ENCODE measurements at places on chromosomes 7 and 10.

DNA sequence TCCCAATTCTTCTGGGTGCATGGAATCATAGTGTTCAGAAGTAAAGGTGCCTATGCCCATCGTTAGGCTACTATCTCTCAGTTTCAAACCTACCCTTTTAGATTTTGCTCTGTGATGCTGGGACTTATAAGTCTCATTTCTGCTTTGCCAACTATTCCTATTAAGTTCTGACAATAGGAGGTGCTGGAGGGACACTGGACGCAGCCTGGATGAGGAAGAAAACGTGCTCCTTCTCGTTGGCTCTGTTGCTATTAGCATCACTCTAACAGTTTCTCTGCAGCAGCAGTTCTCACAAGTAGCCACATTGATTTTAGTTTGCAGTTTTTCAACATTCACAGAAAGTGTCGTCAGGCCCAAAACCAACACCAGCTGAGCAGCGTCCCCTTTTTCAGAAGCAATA lies 72.4 kb downstream of the ABCC2 start:
- no peak overlapping the region for H3K27ac ChIP-seq
- peaks cover 5% of the 10 kb centered on the region for H3K36me3 ChIP-seq
- no peak for DNase-seq
- H3K4me3 ChIP-seq: no peak overlapping the region
- peaks cover 20% of the 10 kb centered on the region for H3K27me3 ChIP-seq
- peaks cover 3% of the 10 kb centered on the region for H3K4me1 ChIP-seq

DNA sequence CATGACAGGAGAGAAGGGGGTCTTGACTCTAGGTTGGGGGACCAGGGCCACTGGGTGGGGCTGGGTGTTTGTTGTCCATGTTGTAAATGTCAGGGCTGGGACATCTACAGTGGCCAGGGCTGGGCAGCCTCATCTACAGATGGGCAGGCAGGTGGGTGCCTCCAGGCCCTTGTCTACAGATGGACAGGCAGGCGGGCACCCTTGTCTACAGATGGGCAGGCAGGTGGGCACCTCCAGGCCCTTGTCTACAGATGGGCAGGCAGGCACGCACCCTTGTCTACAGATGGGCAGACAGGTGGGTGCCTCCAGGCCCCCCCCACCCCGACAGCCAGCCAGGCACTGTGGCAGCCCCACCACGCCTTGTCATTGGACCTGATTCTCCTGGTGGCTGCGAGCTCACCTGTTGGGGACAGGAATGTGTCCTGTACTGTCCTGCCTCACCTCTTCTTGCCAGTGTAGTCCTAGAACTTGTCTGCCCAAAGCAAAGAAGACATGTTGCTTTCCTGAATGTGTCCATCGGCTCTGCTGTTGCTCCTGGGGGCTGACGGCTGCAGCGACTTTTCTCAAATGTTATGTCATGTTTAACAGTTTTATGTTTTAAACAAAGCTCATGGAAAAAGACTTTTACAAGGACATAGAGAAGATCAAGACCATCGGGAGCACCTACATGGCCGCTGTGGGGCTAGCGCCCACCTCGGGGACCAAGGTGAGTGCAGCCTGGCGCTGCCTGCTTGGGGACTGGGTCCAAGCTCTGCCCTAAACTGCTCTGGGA lies 129.9 kb downstream of the ADCY1 start:
- H3K27me3 ChIP-seq: peaks cover 67% of the 10 kb centered on the region
- H3K4me3 ChIP-seq: no peak overlapping the region
- DNase-seq: no peak
- no peaks in the 10 kb centered on the region for H3K4me1 ChIP-seq
- no peaks in the 10 kb centered on the region for H3K36me3 ChIP-seq
- H3K27ac ChIP-seq: no peak overlapping the region

DNA sequence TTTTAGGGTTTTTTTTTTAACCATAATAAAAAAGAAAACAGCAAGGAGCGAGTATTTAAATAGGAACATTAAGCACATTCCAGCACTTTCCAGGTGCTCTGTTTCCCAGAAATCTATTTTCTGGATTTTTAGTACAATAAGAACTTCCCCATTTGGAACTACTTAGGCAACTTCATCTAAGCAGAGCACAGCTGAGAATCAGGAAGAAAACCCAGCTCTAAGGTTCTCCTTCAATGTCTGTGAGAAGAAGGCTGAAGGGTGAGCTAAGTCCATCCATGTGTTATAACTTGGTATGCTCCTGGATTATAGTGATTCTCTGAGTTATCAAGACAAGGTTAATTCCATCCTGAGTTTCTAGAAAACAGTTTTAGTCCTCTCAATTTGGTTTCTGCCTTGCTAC lies 181.9 kb downstream of the CYP26A1 start:
- H3K27ac ChIP-seq: no peak overlapping the region
- no peaks in the 10 kb centered on the region for H3K36me3 ChIP-seq
- no peak for DNase-seq
- H3K27me3 ChIP-seq: no peaks in the 10 kb centered on the region

GRCh38 chr7:157392256-157393037 lies 55.6 kb downstream of the DNAJB6 start:
- peaks cover 31% of the 10 kb centered on the region for H3K4me1 ChIP-seq
- peak overlapping the region; percentile 93 for H3K27ac ChIP-seq
- DNase-seq: no peak
- H3K27me3 ChIP-seq: no peaks in the 10 kb centered on the region
- H3K4me3 ChIP-seq: peak overlapping the region; percentile 68
- peaks cover under 1% of the 10 kb centered on the region for H3K36me3 ChIP-seq

GRCh38 chr7:27269455-27269854 lies 26.9 kb downstream of the EVX1 start:
- no peak overlapping the region for H3K4me3 ChIP-seq
- no peak for DNase-seq
- no peaks in the 10 kb centered on the region for H3K36me3 ChIP-seq
- H3K27me3 ChIP-seq: peaks cover 7% of the 10 kb centered on the region

- H3K36me3 ChIP-seq: no peaks in the 10 kb centered on the region
- no peak for DNase-seq
- H3K27ac ChIP-seq: no peak overlapping the region
- H3K27me3 ChIP-seq: peaks cover 3% of the 10 kb centered on the region
Observed at GRCh38 chr7:75756991-75757676, 14.9 kb downstream of the CCL26 start.
